ENCODE measurements at places on chromosomes 7 and 10.
A peak's percentile ranks its signal among the peaks of the same experiment; 100 is the strongest.

GRCh38 chr7:41738806-41739205 lies 35.9 kb upstream of the INHBA start:
- DNase-seq = no peak

DNA sequence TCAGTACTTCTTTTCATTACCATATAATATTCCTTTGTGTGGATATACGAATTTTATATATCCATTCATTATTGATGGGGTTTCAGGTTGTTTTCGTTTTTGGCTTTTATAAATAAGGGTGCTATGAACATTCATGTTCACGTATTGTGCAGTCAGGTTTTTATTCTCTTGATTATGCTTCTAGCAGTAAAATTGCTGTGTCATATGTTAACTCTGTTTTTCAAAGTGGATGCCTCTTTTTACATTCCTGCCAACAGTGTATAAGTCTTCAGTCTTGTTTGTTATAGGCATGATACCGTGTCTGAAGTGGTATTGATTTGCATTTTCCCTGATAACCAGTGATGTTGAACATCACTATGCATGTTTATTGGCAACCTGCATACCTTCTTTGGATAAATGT lies 127.1 kb upstream of the CNTNAP2 start:
- DNase-seq = no peak

DNA sequence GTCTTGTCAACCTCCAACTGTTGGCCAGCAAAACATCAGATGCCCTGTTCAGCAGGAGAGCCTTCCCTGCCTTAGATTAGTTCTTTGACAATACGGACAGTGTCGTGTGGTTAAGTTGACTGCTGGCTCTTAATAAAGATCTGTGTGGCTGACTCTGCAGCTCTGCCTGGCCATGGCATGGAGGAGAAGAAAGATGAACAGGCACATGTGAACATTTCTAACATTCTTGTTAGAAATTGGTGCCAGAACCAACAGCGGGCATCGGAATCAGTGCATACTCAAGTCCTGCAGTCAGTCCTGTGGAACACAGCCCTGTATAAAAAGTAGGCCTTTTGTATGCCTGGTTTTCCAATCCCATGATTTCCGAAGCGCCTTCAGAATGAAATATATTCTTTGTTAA lies 455.6 kb downstream of the POM121L12 start:
- no peak for DNase-seq

GRCh38 chr10:110192552-110192951 lies 14.9 kb upstream of the MXI1 start:
- DNase-seq = no peak

DNA sequence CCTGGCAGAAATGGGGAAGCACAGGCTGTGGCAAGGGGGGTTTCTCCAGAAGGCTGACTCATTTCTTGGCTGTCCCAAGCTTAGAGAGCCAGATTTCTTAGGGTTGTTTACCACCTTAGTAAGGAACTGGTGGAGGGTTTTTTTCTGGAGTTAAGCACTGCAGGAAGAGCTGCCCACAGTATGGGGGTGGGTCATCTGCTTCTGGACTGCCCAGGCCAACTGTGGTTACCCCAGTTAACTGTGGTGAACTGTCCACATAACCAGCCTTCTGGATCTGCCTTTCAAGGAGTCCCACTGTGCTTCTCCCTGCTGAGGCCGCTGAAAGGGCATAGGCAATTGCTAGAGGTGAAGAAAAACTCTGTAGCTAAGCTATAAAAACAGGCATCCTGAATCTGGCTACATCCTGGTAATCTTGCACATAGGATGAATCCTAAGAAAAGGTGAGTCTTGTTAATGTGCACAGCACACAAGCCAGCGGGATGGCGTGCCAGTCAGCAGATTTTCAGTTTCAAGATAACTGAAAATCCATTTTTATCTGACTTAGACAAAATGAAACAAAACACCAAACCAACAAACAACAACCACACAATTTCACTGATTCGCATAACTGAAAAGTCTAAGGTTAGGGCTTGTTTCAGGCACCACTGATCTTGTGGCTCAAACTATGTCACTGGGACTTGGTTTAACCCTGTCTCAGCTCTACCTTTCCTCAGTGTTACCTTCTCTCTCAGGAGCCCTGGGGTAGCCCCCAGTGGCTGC lies 21.6 kb upstream of the TSPAN33 start:
- DNase-seq = no peak

GRCh38 chr7:47310020-47310419 lies 271.9 kb downstream of the TNS3 start:
- DNase-seq = no peak

DNA sequence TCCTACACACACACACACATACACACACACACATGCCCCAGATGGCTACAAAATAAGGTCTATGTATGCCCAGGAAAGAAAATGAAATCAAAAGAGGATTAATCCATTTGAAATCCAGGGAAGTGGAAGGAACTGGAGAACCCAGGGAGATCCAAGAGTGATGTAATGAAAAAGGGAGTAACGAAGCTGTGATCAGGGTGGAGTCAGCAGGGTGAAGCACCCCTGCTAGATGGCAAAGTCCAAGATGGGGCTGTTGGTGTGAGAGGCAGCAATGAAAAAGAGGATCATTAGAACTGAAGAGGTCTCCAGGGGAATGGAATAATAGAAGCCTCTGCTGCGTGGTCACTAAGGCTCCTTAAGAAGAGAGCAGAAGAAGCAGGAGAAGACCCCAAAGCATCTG lies 43.6 kb upstream of the IL6 start:
- DNase-seq = no peak

GRCh38 chr7:43615558-43616145 lies 32.7 kb downstream of the STK17A start:
- no peak for DNase-seq

DNA sequence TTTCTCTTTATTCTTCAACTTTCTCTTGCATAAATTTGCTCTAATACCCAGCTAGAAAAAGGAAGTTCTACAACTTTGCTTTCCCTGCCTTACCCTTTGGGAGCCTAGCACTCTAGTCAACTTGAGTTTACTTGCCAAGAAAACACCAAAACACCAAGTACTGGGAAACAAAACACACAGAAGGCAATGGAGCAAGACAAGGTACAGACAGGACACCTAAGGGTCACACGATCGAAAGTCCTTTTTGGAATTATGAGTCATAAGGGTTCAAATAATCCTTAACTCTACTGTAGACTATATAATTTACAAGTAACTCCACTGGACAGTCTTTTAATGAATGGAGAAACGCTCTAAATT lies 42.6 kb upstream of the ANAPC16 start:
- DNase-seq = no peak

DNA sequence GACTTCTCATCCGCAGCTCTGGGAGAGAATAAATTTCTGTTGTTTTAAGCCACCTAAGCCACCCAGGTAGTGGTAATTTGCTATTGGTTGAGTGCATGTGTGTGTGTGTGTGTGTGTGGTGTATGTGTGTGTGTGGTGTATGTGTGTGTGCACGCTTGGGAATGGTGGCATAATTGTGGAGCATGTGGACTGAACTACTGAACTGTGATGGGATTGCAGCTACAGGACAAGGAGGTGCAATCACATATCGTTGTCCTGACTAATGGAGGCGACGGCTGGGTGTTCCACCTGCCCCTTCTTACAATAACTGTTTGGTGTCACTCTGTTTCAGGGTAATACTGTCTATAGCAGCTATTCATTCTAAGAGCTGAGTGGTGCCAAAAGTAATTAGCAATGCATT lies 448.7 kb upstream of the PFKP start:
- DNase-seq = no peak

DNA sequence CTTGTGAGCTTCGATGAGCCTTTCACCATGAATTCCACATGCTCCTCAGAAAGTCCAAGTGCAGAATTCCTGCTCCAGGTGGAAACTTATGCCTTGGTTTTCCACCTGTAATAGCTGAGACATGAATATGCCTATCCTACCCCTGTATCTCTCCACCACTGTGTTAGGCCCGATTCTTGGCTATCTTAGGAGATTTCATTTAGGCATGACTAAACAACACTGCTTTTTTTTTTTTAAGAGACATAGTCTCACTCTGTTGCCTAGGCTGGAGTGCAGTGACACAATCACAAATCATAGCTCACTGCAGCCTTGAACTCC lies 57.2 kb downstream of the NCAPG2 start:
- no peak for DNase-seq

DNA sequence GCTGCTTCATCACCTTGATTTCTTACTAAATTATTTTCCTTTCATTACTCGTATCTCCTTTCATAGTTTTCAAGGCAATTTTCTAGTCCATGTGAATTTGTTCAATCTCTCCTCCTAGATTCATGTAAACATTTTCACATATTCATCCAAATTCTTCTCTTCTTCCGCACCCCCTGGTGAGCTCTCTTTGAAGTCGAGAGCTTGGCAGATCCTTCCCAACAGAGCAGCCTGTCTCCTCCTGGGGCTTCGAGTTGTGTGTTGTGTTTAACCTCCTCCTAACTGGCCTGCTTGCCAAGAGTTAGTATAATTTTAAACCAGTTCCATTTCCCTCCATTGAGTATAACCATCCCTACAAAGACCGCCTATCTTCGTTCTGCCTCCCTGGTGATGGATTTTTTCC lies 272.4 kb upstream of the CELF2 start:
- no peak for DNase-seq

DNA sequence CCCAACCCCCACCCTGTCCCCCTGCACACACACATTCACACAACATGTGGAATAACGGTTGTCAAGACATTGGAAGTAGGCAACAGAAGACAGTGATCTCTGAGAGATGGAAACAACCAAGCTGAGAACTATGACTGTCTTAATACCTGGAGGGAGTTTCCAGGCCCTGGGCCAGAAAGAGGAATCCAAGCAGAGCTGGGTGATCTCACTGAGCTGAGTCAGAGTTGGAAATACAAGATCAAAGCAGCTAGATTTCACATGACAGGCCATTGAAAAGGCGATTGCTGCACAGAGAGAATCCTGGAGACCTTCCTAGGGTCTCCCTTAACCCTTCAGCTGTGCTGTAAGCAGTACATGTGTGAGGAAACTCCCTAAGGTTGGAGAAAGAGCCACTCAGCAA lies 165.8 kb upstream of the PRSS1 start:
- peak; percentile 6 for DNase-seq

DNA sequence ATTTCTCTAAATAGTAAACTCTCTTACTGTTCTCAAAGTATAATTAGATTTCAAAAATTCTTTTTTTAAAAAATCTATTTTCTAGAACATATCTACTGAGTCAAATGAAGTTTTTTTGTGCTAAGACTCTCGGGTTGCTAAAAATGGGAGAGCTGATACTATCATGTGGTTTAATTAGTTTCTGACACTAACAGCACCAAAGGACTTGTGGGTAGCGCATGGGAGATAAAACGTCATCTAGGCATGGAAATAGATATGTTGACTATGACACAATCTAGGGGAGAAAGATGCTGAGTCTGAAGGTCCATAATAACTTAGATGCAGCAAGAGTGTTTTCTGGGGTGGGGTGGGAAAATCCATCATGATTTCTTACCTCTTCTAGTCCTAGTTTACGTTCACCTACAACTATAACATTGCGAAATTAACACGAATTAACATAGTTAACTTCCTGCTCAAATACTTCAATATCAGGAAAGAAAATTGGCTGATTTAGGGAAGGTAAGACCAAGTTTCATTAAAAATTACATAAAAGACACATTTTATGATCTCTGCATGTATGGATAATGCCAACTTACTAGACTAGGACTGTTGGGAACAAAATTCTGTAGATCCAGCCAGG lies 14.3 kb upstream of the ARMC3 start:
- DNase-seq = peak; percentile 6

GRCh38 chr7:91759205-91759863 lies 121.2 kb downstream of the MTERF1 start:
- no peak for DNase-seq

DNA sequence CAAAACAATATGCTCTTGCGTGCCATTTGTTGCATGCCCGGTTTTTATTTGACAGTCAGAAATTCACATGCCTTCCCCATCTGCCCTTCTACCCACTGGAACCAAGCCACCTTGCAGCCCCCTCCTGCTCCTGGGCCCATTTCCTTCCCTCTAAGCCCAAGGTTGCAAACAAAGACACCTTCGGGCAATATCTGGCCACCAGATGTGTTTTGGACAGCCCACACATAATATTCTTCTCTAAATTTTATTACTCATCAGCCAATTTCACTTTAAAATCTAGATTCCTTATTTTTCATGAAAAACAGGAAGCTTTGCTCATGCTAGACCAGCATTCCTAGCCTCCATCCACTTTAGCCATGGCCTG lies 18.2 kb upstream of the C10orf105 start:
- no peak for DNase-seq

GRCh38 chr7:18889436-18889835 lies 228.0 kb downstream of the TWIST1 start:
- no peak for DNase-seq

- no peak for DNase-seq
Observed at GRCh38 chr7:45921699-45922519, 837 bp upstream of the IGFBP3 start.

DNA sequence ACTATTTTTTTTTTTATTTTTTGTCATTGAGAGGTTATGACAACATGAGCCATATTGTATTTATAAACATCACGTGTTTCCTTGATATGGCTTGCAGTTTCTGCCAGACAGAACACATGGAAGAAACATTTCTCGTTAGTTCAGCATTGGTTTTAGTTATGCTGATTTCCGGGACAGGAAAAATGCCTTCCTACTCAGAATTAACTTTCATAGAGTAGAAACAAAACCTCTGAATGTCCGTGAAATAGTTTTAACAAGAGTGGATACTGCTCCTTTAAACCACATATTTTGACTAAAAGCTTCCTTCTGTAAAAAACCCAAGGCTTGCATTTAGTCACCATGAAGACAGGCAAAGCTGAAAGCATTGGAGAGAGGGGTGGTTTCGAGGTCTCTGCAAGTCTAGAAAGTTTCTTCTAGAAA lies 240.4 kb downstream of the KIAA1217 start:
- DNase-seq = no peak

GRCh38 chr10:75100764-75101291 lies 10.6 kb upstream of the SAMD8 start:
- no peak for DNase-seq

DNA sequence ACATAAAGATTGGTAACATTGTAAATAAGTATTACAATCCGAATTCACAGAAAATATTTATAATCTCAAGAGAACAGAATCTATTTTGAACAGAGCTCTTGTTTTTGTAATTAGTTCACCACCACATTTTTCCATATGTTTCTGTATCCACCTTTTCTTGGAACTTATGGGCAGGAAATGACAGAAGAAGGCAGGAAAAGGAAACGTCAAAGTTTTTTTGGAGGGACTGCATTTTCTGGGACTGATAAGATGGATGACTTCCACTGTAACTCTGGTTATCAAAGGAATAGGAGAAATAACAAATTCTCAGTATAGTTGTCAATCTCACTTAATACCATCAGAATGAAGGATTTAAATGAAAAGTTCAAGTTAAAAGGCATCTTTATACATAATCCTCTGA lies 75.1 kb upstream of the SMNDC1 start:
- DNase-seq = no peak

DNA sequence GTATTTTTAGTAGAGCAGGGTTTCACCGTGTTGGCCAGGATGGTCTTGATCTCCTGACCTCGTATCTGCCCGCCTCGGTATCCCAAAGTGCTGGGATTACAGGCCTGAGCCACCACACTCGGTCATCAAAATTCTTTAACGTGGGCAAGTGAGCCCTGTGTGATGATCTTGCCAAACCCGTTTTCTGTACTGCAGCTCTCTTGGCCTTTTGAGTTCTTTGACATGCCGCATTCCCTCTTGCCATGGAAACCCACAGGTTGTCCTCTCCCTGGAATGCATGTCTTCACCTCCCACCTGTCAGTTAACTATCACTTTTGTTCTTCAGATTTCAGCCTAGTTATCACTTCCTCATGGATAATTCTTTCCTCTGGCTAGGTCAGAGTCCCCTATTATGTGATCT lies 5.0 kb downstream of the NUP205 start:
- DNase-seq = no peak

- DNase-seq = no peak
Observed at GRCh38 chr10:44153918-44154670, 230.8 kb downstream of the CXCL12 start.

- DNase-seq = no peak
Observed at GRCh38 chr7:55374213-55374612, 9.1 kb downstream of the LANCL2 start.

All from activated T-cell treated with anti-CD3 and anti-CD28 coated beads for 24 hours (primary cell).